Stimulated activated naive CD8-positive, alpha-beta T cell treated with anti-CD3 and anti-CD28 coated beads, Interleukin-15, Interleukin-2, amounts not matched to agents 100 U/mL and 50 U/mL, for 24 hours (primary cell): ENCODE measurements at places on chromosomes 6 and 20.

DNA sequence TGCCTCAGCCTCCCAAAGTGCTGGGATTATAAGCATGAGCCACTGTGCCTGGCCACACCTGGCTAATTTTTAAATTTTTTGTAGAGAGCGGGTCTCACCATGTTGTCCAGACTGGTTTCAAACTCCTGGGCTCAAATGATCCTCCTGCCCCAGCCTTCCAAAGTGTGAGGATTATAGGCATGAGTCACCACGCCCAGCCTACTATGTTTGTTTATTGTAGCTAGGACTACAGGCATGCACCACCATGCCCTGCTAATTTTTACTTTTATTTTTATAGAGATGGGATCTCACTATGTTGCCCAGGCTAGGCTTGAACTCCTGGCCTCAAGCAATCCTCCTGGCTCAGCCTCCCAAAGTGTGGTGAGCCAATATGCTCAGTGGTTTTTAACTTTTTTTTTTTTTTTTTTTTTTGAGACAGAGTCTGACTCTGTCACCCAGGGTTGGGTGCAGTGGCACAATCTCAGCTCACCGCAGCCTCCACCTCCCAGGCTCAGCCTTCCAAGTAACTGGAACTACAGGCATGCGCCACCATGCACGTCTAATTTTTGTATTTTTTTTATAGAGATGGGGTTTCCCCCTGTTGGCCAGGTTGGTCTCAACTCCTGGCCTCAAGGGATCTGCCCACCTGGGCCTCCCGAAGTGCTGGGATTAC, 12.0 kb upstream of the DDX43 start:
- no peak for DNase-seq

- DNase-seq = no peak
These were observed 235.2 kb upstream of the ASCC3 start for GRCh38 chr6:101116337-101116736.

DNA sequence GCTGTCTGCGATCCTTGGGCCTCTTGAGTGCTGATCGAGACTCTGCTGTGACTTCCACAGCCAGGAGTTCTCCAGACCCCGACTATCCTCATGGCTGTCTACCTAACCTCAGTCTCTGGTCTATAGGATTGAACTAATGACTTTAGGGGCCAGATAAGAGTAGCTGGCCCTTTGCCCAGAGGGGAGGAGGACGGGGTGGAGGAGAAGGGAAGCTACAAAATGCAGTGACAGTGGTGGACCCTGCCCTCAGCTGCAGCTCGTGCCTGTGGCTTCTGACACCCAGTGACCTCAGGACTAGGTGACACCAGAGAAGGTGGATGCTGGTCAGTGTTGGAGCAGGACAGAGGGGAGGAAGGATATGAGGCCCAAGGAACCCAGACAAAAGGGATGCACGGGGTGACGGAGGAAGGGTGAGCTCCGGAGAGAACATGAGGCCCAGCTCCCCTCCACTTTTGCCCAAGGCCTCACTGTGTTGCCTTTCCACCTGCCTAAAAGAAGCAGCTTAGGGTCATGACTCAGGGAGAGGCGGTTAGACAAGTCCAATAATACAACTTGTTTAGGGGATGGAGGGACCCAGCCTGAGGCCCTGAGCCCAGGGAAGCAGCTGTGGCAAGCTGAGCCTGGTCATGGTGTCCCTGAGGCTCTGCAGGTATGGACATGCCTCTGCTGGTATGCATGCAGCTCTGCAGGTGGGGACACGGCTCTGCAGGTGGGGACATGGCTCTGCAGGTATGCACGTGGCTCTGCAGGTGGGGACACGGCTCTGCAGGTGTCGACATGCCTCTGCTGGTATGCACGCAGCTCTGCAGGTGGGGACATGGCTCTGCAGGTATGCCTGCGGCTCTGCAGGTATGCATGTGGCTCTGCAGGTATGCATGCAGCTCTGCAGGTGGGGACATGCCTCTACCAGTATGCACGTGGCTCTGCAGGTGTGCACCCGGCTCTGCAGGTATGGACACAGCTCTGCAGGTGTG, 67.7 kb downstream of the SYNJ2 start:
- no peak for DNase-seq

GRCh38 chr6:151805286-151805840, 2.1 kb upstream of the ESR1 start:
- DNase-seq = no peak

GRCh38 chr20:57445298-57445697, 54.1 kb downstream of the RBM38 start:
- no peak for DNase-seq

- no peak for DNase-seq
These were observed 30.3 kb upstream of the RCAN2 start for GRCh38 chr6:46521464-46521971.
